BE2C (cell line): ENCODE measurements at places on chromosomes 2 and 18.

GRCh38 chr2:84388133-84388532 is 70.9 kb downstream of the SUCLG1 start:
- DNase-seq: no peak

DNA sequence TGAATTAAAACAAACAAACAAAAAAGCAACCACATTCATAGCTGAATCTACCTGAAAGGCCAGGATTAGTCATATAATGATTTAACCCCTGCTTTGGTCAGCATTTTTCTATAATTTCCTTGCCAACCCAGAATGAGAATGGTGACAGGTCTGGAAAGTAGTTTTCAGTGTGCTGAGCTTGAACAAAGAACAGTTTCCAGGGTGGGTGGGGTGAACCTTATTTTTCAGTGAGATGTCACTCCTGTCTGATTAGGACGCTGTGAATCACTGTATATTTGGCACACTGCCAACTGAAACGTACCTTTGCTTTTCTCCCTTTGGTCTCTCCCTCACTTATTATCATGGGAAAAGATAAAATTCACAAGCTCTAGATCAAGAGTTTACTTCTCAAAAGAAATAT is 35.0 kb upstream of the DSC1 start:
- DNase-seq: no peak

DNA sequence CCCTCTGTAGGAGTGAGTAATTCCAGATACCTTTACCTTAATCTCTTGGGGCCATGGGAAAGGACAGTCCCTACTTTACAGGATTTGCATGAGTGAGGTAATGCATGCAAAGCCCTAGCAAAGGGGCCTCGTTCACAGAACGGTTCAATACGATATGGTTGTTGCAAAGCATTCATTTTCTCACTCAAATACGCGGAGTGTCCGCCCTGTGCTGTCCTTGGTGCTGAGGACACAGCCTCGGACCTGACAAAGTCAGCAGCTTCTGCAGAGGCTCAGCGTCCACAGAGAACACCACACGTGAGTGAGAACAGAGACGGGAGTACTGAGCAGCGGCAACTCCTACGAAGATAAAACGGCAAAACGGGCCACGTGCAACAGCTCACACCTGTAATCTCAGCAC is 125.7 kb downstream of the EIPR1 start:
- no peak for DNase-seq

DNA sequence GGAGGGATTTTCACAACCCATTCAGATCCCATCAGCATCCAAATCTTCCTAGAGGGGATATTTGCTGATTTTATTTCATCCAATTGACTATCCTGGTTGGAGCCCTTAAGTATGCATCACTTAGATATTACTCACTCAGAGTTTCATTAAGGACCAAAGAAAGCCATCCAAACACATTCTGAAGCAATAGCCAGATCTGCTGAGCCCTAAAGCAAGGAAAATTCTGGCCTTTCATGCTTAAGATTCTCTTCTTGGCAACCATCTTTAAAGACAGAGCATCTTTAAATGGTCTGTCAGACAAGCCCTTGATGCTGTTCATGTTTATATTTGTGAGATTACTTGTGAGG is 40.9 kb upstream of the C1D start:
- DNase-seq: no peak

DNA sequence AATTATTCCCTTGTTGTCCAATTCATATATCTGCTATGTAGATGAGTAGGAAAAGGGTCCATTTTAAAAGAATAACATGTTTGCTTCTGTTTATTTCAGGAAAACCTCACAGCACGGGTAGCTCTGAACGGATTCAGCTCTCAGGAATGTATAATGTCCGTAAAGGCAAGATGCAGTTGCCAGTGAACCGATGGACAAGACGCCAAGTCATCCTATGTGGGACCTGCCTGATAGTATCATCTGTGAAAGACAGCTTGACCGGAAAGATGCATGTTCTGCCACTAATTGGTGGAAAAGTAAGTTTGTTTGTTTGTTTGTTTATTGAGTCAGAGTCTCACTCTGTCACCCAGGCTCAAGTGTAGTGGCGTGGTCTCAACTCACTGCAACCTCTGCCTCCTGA is 114.6 kb downstream of the PHLPP1 start:
- no peak for DNase-seq

DNA sequence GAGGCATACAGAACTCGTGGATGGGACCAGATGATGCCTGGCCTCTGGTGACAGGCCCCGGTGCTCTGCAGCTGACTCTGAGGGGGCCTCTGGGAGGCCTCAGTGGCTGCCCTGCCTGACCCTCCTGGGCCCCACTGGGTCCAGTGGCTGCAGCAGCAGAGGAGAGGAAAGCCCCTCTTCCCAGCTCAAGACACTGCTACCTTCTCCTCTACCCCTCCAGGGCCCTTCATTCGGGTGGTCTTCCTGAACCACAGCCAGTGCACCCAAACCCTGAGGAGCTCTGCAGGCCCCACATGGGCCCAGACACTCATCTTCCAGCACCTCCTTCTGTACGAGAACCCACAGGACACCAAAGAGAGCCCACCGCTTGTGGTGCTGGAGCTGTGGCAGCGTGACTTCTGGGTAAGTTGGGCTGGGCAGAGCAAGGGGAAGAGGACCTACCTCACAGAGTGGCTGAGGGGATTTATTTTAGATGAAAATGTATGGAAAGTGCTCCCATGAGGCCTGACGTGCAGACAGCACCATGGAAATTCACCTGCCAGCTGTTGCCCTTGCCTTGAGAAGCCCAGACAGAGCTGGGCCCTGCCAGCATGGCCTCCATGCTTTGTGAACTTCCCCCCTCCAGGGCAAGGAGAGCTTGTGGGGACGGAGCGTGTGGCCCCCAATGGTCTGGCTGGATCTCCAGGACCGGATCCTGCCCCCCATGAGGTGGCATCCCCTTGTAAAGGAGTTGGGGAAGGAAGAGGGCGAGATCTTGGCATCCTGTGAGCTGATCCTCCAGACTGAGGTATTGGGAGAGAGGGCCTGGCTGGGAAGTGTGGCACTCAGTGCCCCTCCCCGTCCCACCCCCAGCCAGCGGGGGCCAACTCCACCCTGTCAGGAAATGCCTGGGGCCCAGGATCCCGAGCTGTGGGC is 46.3 kb downstream of the LMAN2L start:
- DNase-seq: no peak

GRCh38 chr18:484749-485464 is 15.6 kb downstream of the COLEC12 start:
- no peak for DNase-seq

DNA sequence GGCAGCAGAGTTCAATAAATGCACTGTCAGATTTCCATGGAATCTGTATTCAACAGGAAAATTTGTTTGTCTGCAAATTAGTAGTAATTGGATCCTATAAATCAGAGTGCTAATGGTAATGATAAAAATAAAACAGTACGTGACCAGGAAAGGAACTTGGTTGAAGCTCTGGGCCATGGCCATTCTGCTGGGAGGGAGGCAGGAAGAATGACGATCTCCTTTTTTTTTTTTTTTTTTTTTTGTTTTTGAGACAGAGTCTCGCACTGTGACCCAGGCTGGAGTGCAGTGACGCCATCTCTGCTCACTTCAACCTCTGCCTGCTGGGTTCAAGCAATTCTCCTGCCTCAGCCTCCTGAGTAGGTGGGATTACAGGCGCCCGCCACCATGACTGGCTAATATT is 94.8 kb upstream of the SEC11C start:
- DNase-seq: no peak

DNA sequence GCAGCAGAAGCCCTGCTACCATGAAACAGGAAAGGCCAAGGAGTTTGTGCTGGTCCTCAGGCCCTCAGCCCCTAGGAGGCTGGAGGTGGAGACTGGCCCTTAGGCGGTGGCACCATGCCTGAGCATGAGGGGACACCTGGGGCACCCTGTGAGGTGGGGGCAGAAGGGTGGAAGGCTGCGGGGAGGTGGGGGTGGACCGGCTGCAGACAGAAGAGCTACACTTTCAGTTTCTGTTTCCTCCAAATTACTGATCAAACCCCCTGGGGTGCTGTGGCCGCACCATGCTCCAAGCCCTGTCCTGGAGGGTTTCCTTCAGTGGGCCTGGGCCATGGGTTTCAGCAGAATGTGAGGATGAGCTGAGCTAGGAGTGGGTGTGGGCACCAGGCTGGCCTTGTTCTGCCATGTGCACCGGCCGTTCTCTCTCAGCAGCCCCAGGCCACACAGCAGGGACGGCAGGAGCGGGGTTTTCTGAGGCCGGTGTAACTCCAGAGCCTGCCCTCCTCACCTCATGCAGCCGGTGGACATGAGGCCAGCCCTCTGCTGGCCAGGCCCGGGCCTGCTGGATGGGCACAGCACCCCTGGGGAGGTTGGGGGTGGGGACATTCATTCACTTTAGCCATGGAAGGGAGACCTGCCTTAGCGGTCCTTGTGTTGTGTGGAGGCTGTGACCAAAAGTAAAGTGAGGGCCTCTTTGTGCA is 51.5 kb downstream of the PLEKHB2 start:
- no peak for DNase-seq

- no peak for DNase-seq
Observed at GRCh38 chr2:238003234-238004031, 36.6 kb downstream of the UBE2F start.

DNA sequence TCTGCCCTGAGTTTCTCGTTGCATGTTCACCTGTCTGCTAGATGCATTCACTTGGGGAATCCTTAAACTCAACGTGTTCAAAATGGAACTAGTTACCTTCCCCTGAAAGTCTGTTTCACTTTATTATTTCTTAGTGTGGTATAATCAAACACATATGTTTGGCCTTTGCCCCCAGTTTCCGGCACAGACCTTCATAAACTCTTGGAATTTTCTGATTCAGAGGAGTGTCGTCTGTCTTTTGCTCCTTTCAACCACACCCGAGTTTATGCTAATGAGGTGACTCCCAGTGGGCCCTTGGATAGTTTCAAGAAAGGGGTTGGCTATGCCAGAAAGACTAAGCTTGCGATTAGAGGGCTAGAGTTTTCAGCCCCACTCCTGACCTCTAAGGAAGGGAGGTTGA is 198.9 kb downstream of the CDCA7 start:
- no peak for DNase-seq

GRCh38 chr2:187504312-187504921 is 49.8 kb downstream of the TFPI start:
- no peak for DNase-seq

DNA sequence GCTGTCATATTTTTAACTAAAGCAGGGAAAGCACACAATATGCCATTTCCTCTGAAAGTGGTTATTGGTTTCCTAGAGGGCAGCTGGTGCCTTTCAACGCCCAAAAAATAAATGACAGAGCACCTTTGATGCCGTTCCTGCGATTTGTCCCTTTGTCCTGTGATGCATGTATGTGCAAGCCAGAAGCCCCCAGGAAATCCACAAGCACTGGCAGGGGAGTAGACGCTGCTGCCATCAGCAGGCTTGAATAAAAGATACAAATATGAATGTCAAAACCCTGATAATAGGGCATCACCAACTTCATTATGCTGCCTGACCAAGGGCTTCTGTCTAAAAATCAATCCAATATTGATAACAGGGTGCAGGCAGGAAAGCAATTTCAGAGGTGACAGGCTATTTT is 246.1 kb downstream of the FBXO15 start:
- DNase-seq: no peak

GRCh38 chr2:112048887-112049286 is 6.2 kb upstream of the TMEM87B start:
- DNase-seq: no peak

DNA sequence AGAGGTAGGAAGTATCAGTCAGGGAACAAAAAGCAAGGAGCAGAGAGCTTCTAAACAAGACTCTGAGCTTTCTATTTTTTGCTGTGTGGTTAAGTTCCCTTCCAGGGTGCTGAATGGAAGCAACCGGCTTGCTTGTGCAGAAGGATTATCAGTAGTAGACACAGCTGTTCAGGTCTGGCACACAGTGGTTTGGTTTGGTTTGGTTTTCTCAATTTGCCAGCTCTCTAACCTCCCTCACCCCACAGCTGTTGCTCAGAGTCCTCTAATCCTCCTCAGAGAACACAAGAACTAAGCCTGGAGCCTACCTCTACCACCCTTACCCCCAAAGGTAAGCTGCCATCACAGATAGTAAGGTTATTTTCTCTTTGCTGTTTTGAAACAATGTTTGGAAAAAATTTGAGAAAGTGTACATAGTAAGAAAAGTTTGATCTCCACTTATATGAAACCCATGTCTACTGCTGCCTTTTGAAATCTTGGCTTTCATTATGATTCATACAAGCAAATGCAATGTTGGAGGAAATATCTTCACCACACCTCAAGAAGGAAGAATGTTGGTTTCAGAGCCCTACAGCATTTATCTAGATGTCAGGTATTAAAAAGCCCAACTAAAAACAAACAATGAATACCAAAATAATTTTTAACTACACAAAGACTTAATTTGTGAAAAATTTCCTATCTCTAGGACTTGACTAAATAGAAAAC is 255.3 kb downstream of the NR4A2 start:
- no peak for DNase-seq

DNA sequence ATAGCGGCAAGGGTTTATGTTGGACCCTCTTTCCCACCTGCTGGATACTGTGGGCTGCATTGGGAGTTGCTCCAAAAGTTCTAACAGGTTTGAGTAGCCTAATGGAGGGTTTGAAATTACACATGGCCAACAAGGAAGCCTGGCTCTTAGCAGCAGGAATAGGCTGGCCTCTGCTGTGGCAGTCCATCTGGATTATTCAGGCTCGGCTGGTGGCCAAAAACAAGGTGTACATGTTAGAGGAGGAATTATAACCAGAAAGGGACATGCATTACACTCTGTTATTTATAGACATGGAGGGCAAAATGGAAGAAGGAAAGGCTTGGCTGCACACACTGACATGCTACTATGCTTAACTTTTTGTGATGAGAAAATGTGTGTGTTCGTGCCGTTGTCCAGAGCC is 61.1 kb upstream of the NRXN1 start:
- no peak for DNase-seq

- no peak for DNase-seq
Observed at GRCh38 chr18:22169889-22170420, 566 bp downstream of the GATA6 start.

DNA sequence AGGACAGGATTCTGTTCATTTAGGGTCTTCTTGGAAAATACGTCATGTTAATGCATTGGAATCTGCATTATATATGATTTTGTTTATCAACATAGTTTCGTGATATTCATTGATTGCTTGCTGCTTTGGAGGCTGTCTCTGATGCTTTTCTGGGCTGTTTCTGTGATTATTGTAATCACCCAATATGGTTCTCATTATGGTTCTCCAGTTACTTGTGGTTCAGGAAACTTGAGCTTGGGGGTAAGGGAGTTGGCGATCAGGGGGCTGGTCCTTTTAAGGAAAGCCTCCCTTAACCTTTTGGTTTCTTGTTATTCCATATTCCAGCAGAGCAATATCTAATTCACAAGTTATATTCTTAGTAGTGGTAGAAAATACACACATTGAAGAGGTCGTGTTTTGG is 17.4 kb upstream of the STON1 start:
- DNase-seq: no peak

- DNase-seq: no peak
Observed at GRCh38 chr2:218471982-218472381, 53.1 kb downstream of the VIL1 start.

GRCh38 chr2:112201696-112202430 is 53.0 kb downstream of the ZC3H8 start:
- no peak for DNase-seq
